ENCODE measurements at places on chromosomes 13 and 19.
A peak's percentile ranks its signal among the peaks of the same experiment; 100 is the strongest.

DNA sequence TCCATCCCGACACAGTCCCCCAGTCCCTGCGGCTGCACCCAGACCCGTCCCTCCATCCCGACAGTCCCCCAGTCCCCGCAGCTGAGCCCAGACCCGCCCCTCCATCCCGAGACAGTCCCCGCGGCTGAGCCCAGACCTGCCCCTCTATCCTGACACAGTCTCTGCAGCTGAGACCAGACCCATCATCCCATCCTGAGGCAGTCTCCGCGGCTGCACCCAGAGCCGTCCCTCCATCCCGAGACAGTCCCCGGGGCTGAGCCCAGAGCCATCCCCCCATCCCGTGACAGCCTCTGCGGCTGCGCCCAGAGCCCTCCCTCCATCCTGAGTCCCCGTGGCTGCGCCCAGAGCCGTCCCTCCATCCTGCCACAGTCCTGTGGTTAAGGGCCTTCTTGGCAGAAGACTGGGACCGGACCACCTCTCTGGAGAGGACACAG lies 28.8 kb upstream of the TMEM255B start:
- DNase-seq, result no peak

DNA sequence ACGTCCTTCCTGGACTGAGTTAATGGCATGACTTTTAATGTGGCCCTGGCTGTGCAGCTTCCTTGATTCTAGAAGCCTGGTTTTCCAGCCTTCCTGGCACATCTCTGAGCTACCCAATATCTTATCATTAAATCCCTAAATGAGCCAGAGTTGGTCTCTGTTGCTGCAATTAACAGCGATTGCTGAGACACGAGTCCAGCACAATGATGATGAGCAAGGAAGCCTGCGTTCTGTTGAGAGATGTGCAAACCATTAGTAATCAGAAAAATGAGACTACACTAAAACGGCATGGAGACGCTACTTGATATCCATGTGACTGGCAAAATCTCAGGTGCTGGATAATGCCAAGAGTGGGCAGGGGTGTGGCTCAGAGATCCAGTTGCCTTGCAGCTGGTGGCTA lies 26.2 kb downstream of the GPR42 start:
- DNase-seq, result no peak

DNA sequence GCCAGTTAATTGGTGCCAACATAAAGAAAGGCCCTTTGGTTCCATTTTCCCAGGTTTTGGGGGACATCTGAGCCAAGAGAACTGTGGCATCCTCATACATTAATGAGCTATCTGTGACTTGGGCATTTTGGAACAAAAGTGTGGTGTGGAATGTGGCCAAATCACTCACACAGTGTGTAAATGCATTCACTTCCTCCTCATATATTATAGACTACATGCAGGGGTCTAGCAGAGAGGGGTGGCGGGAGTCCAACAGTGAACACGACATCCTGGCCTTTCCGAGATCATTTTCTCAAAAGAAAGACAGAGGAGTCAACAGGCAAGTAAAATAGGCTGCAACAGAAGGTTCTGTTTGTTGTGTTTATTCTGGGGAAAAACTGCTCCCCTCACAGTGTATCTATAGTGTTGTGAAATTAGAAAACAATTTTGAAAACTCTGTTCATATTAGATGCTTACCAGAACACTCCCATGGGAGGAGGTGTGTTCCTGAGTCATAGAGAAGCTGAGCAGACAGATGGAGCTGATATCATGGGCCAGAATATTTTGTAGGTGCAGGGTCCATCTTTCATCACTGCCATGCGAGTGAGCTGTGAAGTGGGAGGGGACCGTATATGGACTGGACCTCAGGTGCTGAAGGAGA lies 36.9 kb downstream of the PABPC3 start:
- no peak for DNase-seq

DNA sequence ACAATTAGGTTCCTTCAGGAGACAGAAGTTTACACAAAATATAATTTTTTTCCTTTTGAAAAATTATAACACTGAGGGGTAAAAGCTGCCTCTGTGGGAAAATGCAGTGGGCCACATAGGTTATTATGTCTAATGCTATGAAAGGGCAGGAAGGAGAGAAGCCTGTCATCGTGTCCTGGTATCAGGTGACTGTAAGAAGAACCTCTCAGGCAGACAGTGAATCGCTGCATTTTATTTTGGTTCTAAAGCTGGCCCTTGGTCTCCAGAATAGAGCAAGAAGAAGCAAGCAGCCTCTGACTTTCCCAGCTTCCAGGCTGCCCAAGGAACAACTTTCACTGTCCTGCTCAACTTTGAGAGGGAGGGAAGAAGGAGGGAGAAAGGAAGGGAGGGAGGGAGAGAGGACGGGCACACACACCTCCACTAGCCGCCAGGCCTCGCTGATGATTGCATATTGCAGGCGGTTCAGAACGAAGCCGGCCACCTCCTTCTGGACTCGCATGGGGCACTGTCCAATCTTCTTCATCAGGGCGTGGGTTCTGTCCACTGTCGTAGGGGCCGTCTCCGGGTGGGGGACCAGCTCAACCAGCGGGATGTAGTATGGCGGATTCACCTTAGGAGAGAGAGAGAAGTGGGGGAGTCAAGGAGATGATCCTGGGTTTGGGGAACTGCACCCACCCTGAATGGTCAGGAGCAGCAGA lies 93.8 kb downstream of the CRYL1 start:
- no peak for DNase-seq

- no peak for DNase-seq
Measured at GRCh38 chr19:13813147-13813546, 17.9 kb downstream of the ZSWIM4 start.

DNA sequence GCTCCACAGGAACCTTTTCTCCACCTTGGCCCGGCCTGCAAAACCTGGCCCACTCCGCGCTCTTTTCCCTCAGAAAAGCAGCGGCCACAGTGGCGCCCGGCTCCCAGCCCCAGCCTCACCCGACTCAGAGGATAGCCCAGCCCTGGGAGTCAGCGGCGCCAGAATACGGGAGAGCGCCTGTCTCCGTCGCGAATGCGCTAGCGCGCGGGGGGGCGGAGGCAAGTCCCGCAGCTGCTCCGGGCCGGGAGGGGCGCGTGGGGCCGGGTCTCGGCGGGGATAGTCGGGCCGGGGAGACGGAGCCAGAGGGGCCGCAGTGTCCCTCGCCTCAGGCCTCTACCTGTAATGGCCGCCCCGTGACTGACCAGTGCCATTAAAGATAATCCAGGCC lies at the start of gene ZFP30:
TSS of gene ZFP30 (minus strand) at position 165 of the 388 bp plus-strand sequence. CDS start 7,643 bp downstream, outside the sequence.
- peak; percentile 93 for DNase-seq

DNA sequence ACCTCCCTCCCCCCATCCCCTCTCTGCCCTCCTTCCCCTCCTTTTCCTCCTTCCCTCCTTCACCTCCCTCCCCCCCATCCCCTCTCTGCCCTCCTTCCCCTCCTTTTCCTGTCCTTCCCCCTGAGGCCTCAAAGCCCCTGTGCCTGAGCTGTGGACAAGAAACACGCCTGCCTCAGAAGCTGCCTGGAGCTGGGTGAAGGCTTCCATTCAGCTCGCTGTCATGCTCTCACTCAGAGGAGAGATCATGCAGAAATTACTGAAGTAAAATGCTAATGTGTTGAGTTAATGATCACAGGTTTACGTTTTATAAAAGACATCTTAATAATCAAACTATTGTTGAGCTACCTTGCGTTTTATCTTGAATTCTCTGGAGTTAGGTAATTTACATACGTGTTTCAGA lies 114.5 kb downstream of the ATP11A start:
- DNase-seq, result no peak

GRCh38 chr13:94268661-94269060 lies 210.8 kb downstream of the DCT start:
- DNase-seq, result no peak

GRCh38 chr13:48645845-48646244 lies 7.9 kb upstream of the CYSLTR2 start:
- DNase-seq, result no peak

- DNase-seq, result no peak
Measured at GRCh38 chr13:44780591-44781280, 204.6 kb upstream of the TSC22D1 start.

All from 8988T (cell line).